Femur (tissue), 1 donor: ENCODE measurements at places on chromosomes 11 and 22.

DNA sequence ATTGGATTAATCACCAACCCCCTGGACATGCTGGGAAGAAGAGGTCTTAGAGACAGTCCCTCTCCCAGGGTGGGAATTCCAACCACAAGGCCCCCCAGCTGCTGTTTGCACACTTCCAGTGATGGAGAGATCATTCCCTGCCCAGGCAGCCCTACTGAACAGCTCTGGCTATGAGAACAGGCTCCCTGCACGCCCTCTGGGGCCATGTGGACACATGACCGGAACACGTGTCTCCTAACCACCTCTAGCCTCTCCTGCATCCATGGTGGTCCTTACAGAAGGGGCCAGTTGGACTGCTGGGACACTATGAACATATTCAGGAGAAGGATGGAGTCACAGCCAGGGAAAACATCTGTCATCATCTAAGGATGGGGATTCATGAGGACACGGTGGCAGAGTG lies 196.2 kb downstream of the MN1 start:
- DNase-seq: no peak

GRCh38 chr22:43228330-43228729 lies 41.4 kb upstream of the TTLL12 start:
- DNase-seq: no peak

GRCh38 chr11:21038801-21039200 lies 369.4 kb downstream of the NELL1 start:
- no peak for DNase-seq

DNA sequence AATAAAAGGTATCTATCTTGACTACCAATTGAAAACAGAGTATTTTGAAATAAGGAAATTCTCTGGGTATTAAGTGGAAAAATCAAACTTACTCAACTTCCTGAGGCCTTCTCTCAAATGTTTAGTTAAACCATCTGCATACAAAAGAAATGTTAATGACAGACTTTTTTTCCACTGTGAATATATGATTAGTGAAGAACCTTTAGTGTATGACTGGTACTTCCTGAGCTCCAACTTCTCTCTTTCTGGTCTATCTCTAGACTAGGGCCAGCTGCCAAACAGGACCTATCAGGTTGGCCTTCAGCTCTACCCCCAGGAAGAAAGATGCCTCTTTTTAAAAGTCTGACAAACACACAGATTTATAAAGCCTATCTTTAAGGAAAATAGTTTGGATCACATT lies 68.8 kb upstream of the SCUBE2 start:
- no peak for DNase-seq

DNA sequence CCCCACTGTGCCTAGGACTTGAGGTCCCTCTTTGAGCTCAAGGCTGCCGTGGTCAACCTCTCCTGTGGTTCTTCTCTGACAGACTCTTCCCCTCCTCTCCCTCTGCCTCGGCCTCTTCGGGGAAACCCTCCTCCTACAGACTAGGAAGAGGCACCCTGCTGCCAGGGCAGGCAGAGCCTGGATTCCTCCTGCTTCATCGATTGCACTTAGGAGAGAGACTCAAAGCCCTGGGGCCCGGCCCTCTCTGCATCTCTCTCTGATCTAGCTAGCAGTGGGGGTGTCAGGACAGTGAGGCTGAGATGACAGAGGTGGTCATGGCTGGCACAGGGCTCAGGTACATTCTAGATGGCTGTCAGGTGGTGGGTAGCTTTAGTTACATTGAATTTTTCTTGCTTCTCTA lies 63.6 kb upstream of the EMID1 start:
- no peak for DNase-seq
